ENCODE measurements at places on chromosomes 2 and 18.

DNA sequence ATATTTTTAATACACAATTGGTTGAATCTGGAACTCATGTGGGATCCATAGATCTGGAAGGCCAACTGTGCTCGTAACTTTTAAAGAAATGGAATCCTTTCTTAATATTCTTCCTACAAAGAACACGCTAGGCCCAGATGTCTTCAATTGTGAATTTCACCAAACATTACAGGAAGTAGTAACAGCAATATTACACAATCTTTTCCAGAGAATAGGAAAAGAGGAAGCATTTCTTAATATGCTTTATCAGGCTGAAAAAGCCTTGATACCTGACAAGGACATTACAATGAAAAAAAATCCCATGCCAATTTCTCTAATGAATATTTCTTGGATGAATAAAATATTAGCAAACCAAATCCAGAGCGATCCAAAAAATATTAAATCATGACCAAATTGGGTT, 80.3 kb upstream of the HAAO start:
- DNase-seq = no peak

DNA sequence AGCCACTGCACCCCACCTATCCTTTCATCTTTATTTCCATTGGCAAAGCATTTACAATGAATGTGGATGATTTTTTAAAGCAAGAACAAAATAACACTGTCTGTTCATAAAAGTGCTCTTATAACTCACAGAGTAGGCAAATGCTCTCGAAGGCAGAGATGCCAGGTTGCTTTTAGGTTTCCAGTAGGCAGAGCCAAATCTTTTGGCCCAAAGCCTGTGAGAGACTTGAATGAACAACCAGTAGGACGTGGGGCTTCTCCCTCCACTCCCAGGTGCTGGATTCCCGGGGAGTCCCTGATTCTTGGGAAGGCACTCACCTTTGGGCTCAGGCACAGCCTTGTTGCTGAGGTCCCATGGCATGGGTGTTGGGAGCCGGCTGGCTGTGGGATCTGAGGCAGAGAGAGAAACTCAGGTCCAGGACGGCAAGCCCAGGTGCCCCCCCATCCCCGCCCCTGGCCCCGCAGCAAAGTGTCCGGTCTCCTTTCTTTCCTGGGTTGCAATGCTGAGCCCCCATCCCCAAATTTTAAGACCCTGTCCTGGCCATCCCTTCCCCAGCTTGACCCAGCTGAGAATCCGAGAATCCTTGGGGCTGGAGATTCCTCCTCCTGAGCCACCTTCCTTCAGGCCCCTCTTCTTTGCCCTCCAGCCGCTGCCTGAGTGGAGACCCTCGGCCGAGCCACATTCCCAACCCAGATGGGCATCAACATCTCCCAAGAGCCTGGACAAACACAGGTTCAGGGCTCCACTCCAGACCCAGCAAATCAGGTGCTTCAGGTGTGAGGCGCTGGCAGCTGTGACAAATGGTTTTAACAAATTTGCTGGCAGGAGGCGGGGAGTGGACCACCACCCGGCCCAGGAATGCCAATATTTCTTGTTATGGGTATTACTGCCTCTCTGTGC, 5.8 kb downstream of the NEURL3 start:
- no peak for DNase-seq

GRCh38 chr2:203685789-203686420, 20.5 kb upstream of the CD28 start:
- DNase-seq = no peak

DNA sequence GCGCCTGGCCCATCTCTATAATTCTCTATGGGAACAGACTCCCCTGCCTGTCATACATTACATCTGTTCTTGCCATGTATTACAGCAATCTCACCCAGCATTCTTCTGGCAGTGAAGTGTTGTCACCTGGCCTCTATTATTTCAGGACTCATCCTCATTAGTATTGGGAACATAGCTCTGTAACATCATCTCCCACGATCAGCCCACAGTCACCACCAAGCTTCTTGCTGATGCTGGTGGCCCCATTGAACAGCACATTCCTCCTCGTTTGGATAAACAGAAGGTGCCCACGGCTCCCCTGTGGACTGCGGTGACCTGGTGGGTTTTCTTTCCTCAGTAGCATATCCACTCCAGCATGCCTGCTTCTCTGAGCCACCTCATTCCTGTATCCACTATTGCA, 21.5 kb downstream of the CHCHD5 start:
- no peak for DNase-seq

- no peak for DNase-seq
Observed at GRCh38 chr18:79720359-79720733, 40.7 kb downstream of the CTDP1 start.

DNA sequence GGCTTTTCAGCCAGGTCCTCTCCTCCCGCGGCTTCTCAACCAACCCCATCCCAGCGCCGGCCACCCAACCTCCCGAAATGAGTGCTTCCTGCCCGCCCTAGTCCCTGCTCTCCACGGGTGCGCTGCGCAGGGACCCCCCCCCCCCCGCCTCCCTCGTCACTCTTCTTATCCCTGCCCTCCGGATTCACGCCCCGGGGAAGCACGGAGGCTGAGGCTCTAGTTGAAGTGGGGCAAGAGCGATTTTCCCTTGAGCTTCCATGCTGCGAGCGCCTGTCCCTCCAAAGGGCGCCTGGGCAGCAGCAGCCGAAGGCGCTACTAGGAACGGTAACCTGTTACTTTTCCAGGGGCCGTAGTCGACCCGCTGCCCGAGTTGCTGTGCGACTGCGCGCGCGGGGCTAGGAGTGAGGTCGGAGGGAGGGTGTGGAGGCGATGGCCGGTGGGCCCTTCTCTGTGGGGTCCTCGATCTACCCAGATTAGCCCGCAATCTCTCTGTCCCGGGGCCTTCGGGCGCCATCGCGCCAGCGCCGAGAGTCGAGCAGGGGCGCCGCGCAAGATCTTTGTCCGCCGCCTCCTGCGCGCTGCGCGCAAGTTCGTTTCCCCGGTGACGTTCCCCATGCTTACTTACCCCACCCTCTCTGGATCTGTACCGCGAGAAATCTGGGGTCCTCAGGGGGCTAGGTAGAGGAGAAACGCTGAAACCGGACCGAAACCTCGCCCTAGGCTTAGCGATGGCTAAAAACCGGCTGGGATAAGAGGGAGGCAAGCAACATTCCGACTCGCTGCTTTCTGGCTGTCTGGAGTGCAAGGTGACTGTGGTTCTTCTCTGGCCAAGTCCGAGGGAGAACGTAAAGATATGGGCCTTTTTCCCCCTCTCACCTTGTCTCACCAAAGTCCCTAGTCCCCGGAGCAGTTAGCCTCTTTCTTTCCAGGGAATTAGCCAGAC, 677 bp downstream of the GAD1 start:
- DNase-seq = no peak

- DNase-seq = no peak
Observed at GRCh38 chr18:44582456-44582855, 98.2 kb upstream of the SETBP1 start.

DNA sequence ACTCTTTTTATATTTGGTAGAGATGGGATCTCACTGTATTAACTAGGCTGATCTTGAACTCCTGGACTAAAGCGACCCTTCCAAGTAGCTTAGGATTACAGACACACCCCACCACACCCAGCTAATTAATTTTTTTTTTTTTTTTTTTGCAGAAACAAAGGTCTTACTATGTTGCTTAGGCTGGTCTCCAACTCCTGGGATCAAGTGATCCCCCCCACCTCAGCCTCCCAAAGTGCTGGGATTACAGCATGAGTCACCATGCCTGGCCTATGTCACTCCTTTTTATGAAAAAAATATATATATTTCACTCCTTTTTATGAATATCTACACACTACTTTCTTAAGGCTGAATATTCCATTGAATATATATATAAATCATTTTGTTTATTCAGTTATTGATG, 162.8 kb downstream of the MGAT5 start:
- peak; percentile 53 for DNase-seq

- no peak for DNase-seq
Observed at GRCh38 chr2:238106698-238107524, 6.8 kb downstream of the ESPNL start.

DNA sequence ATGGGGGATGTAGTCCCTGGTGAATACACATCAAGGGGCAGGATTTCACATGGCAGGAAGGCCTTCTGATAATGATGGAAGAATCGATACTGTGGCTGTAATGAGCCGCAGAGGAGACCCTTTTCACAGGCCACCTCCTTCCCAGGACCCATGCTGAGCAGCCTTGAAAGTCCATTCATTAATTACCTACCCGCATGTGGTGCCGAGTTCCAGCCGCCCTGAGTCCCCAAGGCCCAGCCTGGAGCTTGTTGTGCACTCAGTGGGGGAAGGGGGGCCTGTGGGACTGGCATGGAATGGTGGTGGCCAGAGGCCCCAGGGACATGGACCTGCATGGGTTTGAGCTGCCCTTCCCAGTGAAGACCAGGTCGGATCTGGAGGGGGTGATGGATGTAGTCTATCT, 25.5 kb downstream of the ASB18 start:
- no peak for DNase-seq

- no peak for DNase-seq
Observed at GRCh38 chr2:43948370-43948769, 47.4 kb downstream of the LRPPRC start.

DNA sequence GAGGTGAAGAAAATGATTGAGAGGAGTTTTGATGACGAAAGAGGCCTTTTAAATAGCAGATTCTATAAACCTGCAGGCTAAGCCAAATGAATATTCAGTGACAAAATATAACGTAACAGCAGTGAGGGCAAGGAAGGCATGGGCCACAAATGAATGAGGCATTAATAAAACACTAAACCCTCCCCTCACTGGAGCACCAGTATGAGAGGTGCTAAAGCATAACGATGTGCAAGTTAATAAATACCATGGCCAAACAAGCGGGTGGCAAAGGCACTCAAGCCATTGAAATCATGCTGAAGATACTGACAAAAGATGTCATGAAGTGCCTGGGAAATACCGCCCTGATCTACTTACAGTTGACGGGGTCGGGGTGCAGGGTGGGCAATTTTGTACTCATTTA, 30.2 kb upstream of the LONRF2 start:
- no peak for DNase-seq

DNA sequence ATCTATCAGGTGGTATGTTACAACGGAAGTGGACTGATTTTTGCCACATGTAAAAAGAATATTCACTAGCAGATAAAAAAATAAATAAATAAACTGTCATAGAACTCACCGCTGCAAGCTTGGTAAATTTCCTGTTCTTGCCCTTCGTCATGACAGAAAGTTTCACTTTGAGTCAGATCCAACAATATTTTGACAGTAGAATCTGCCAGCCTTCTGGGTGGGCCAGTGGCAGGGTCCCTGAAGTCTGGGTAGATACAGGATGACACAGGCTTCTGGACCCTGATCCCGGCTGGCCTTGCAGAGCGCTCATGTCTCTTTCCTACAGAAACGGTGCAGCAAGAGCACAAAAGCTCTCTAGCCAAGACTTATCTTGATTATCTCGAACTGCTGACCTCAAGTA, 97.8 kb upstream of the PMAIP1 start:
- DNase-seq = no peak

DNA sequence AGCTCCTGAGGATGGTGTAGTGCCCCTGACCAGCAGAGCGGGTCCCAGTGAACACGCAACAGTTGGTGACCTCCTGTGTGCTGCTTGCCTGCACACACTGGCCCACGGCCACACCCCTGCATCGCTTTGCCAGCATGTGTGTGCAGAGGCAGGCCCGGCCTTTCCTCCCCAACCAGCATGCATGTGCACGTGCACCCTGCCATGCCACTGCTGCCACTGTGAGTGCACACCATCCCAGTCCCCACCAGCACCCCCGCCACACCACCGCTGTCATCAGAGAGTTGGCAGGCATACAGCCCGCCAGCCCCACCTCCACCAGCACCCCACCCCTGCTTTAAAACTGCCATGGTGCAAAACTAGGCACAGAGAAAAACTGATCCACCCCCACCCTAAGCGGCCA, 197.4 kb upstream of the SRD5A2 start:
- no peak for DNase-seq

- DNase-seq = no peak
Observed at GRCh38 chr2:54575379-54575888, 119.3 kb downstream of the SPTBN1 start.

- no peak for DNase-seq
Observed at GRCh38 chr2:26011609-26011989, 22.3 kb upstream of the RAB10 start.

- no peak for DNase-seq
Observed at GRCh38 chr2:231661422-231662027, 46.8 kb upstream of the PTMA start.

- DNase-seq = no peak
Observed at GRCh38 chr2:149765636-149766035, 178.1 kb upstream of the MMADHC start.

DNA sequence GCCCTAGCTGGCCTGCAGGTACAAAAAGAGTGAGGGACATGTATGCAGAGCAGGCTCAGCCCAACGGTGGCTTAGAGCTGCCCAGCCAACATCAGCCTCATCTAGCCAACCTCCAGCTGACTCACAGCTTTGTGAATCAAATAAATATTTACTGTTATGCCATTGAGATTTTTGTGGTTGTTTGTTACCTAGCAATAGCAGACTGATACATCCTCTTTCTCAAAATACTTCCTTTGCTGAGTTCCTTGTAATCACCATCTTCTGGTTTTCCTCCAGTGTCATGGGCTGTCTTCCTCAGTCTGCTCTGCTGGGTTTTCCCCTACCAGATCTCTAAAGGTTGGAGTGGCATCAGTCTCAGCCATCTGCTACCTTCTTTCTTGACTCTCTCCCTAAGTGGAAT, 126.6 kb upstream of the SLC1A4 start:
- no peak for DNase-seq

DNA sequence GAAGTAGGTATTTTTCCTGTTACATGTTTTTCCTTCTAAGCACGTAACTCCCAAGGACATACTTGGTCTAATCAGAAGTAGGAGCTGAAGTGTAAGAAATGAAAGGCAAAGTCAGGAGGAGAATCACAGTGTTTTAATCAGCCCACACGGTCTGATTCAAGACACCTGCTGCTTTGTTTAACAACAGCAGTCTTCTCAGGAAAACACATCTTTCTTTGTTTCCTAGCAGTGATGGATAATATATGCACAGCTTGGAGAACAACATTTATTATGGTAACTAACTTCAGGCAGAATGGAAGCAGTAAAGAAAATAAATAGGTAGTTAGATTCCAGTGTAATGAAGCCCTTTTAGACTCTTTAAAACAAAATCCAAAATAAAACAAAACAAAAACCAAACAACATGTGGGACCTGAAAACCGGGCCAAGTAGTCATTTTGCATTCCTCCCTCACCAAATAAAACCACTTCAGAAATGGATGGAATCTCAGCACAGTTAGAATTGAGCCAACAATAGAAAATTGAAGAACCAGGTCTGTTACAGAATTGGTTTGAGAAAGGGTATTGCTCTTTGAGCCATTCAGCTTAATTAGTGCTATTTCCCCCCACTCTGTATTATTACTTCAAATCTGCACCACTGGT, 61.1 kb upstream of the UGP2 start:
- no peak for DNase-seq

DNA sequence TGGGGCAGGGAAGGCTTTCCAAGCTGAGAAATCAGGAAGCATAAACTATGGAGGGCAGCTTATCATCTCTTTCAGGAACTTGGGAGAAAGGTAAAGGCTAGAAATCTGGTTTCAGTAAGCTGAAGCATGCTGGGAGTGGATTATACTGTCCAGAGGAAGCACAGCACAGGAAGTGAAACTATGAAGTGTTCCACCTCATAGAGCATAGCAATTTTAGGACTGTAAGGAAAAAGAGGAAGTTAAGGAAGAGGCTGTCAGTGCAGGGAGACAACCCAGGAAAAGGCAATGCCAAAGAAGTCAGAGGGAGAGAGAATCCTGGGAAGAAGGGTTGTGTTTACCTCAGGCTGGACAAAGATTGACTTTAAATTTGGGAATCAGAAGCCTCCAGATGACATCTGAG, 51.9 kb downstream of the EFEMP1 start:
- no peak for DNase-seq
